Midbrain (tissue), 1 donor: ENCODE measurements at places on chromosomes 4 and X.

- DNase-seq, result no peak
Observed at GRCh38 chr4:159979953-159980352, 877.1 kb downstream of the RAPGEF2 start.

DNA sequence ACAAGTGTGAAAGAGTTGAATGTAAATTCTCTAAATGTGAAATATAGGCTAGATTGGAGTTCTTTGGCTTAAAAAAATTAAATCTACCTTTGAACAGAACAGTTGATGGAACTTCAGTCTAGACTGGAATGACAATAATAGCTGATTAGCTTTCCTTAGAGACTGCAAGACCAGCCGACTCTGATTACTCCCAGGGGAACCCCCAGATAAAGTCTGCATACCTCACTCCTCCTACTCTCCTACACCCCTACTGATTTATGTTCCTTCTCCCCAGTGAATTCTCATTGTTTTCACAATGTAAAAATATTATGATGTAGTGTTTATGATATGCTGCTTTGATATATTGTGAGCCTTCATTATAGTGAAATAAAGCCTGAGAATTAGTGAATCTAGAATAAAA lies 241.3 kb downstream of the CFAP299 start:
- DNase-seq, result no peak

DNA sequence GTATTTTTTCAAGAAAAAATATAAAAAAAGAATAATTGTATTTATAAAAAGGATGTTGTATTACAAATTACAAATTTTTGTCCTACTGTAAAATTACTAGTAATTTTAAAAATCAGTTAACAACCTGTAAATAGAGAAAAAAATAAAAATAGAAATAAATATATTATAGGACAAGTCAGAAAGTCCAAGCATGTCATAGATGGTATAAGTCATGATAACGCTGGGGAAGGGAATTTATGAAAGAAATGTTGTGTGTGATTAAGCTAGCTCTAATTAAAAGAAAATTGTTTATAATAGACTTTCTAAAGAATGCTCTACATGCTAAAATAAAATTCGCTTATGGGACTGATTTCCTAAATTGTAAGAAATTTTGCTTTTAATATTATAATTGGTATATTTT lies 2329.9 kb downstream of the ARAP2 start:
- DNase-seq, result no peak

DNA sequence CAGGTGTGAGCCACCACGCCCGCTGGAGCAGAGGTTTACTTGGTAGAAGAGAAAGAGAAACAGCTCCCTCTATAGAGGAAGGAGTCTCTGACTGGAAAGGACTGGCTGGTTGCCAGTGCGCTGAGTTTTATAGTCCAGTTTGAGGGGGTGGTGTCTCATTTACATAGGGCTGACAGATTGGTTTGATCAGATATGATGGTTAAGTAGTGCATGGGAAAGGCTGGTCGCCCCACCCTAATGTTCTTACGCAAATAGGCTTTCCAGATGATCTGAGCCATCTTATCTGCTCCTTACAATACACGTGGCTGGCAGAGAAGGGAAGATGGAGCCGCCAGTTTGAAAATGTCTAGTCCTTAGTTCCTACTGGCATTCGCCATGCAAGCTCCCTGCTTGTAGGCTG lies 439.5 kb downstream of the NAF1 start:
- no peak for DNase-seq

DNA sequence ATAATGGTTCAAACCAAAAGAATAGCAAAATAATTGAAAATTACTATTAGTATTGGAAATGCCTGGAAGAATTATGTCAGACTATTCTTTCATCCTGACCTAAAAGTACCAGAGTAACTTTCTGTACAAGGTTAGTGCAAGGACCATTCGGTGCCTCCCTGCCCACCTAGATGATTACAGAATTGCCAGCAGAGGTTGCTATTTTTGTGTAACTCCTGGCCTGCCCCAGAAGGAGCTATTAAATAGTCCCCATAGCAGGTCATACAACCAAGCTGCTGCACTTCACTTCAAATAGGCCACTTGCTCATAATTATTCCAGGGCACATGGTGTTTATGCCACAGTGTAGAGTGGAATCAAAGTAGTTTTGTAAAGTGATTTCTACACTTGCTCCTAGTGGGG lies 831.1 kb upstream of the PABPC4L start:
- no peak for DNase-seq

- DNase-seq, result no peak
Observed at GRCh38 chrX:129613596-129613995, 41.2 kb downstream of the APLN start.

- DNase-seq, result no peak
Observed at GRCh38 chr4:73660808-73661207, 40.6 kb upstream of the RASSF6 start.

DNA sequence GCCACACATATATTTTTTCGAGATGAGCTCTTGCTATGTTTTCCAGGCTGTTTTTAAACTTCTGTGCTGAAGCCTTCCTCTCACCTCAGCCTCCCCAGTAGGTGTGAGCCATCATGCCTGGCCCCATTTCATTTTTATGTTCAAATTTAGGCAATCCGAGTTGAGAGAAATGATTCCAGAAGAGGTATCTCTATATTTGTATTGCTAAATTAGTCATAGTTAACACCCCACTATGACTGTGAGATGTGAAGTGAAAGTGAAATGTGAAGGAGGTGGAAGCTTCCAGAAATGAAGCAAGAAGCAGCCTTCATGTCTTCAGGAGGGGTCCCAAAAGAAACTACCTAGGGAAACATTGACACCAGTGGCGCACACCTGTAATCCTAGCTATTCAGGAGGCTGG lies 17.7 kb downstream of the APELA start:
- DNase-seq, result no peak
